ENCODE measurements at places on chromosomes 3 and 15.

DNA sequence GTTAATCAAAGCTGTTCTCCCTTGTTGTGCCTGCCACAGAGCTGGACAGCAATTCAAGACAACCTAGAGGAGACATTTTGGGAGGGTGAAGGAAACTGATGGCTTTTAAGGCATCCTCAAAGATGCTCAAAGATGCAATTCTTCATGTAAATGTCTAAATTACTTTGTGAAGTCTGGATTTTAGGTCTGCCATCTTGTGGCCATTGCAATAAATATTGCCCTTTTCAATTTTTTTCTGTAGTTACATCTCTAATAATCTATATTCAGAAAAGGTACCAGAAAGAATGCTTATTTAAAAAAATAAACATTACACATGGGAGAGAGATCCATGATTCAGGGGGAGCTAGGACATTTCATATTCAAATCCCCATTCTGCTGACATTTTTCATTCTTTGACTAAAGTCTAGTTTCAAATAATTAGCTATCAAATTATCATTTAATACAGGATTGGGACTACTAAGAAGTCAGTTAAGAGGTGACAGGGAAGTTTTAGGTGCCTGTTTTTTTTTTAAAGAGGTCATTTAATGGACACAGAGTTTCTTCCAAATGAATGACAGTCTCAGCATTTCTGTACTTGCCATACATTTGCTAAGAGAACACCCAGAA, 259.8 kb upstream of the WNT5A start:
- no peak for DNase-seq

DNA sequence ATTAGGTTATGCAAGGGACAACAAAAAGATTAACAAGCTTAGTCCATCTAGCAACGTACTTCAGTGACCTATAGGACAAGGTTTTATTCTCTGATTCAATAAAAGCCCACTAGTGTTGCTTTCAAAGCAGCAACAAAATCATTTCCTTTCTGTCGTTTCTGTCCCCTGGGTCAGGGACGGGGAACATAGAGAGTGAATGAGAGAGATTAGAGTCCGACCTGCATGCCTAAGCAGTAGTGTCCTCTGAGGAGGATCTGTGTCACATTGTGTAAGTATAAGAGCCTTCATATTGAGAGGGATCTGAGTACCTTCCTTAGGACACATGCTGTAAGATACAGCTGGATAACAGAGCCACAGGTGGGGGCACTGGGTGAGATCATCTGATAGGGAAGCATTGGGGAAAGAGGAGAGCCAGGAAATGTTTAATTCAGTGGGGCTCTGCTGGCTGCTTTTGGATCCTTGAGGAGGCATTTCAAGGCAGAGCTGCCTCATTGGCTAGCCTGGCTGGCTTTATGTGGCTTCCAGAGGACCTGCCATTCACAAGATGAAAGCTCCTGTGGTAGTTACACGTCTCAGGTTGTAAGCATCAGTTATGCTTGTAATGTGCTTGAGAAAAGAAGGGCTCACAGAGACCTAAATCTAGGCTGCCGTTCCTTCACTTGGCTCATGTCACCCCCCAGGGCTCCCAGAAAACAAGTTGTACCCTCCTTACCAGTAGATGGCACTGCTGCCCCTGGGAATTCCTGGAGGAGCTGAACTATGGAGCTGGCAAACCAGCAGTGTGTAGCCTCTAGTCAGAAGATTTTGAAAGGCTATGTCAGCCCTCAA, 2.7 kb downstream of the TMEM108 start:
- DNase-seq = no peak

- DNase-seq = no peak
Observed at GRCh38 chr15:58684036-58684710, 65.3 kb downstream of the ADAM10 start.

GRCh38 chr3:32450992-32451659, 51.5 kb downstream of the CMTM6 start:
- DNase-seq = no peak

DNA sequence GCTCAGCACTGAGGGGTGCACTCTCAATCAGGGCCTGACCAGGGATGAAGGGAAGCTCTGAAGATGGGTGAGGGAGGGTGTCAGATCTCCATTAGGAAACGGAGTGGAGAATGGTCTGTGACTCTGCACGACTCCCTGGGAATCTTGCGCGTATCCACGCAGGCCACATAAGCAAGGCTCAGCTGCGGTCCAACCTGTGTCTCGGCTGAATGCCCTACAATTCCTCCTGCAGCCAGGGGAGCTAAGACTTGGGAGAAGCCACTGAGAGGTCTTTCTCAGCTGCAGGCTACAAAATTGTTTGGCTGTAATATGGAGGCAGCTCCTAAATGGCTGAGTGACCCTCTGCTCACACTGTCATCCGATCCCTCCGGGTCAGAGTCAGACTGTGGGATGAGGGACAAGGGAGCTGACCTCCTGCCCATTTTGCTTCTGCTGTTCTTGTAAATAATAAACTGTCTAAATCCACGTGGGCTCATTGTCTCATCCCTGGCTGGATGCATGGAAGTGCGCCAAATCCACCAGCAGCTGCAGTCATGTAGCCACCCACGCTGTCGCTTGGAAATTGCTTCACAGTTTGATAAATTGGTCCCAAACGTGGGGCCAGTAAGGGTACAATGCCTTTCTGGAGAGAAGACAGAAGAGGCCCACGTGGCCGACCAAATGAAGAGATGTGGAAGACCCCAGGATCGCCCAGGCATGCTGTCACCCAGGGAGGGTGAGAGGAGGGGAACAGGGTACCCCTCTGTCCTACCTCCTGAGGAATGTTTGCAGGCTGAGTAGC, 30.5 kb downstream of the ALS2CL start:
- no peak for DNase-seq

GRCh38 chr3:114370537-114371174, 76.8 kb downstream of the TIGIT start:
- DNase-seq = no peak

DNA sequence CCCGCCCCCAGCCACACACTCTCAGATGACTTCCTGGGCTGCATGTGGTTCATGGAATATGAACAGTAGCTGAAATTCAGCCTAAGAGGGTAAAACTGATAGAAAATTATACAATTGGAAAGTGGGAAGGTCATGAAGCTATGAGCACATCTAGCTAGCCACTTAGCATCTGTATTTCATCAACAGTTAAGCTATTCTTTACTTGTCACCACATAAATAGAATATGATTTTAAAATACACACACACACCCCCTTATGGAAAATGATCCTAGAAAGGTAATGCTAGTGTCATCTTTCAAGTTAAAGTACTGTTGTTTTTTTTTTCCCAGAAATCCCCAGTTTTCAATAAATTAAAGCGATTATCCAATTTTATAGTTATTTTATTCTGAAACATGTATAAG, 3.6 kb downstream of the MAP4 start:
- DNase-seq = no peak

- no peak for DNase-seq
Observed at GRCh38 chr15:69825941-69826818, 271.5 kb downstream of the TLE3 start.

DNA sequence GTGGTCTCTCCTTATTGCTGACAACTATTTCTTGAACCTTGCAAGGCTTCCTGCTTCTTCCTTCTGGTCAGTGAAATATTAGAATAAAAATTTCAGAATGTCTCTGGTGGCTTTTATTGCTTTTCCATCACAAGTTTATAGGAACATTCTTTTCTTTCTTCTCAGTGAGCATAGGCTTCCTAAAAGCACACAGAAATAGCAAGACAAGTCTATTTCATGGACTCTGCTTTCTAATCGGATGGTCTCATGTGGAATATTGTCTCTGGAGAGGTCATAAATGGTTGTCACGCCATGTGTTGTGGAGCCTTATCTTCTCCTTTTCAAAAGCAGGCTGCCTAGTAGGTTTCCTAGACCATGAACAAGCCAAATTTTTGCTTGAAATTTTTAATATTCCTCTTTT, 9.8 kb upstream of the PSMD6 start:
- DNase-seq = no peak

DNA sequence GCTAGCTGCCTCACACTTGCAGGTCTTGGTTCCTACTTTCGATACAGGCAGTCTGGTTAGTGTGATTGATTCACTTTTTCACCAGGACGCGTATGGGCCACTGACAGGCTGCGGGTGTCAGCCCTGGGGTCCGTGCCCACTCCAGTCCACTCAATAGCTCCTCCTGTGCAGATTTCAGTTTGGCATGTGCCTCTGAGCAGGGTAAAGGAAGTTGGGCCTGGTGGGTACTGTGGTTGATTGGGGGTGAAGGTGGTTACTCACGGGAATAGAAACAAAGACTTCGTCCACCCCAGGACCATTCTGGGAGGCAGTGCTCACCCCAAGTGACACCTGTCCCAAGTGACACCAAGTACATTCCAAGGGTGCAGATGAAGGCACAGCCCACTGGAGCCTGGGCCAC, 62.3 kb downstream of the EPHB1 start:
- no peak for DNase-seq

DNA sequence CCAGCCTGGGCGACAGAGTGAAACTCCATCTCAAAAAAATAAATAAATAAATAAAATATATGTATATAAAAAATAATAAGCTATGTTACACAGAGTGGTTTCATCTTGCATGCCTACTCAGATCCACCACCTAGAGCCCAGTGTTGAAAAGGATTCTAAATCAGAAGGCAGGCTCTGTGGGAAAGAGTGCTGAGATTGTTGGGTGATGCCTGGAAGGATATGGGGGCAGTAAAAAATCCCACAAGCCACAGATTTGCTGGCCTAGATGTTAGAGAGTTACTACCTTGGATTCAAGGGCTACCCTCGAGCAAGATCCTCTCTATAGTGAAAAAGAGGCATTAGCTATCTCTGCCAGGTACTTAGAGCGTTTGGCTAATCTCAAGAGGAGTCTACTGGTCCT, 144.3 kb downstream of the STAC start:
- DNase-seq = no peak

All from activated CD4-positive, alpha-beta T cell treated with anti-CD3 and anti-CD28 coated beads, Interleukin-2, amount 50 U/mL, for 24 hours (primary cell).